ENCODE measurements at places on chromosomes 5 and 9. TPM values are rescaled to one million over a fixed set of nuclear protein-coding genes. Genes with fewer than 3 reads are reported as not detected.

TRIM36 gene
- 2.4 TPM for total RNA-seq

CYLC2 gene
- total RNA-seq: not detected

DRD1 gene
- total RNA-seq: not detected

CMBL gene
- 16.8 TPM for total RNA-seq

SLC45A2 gene
- not detected for total RNA-seq

CSNK1A1 gene
- 200 TPM for total RNA-seq

C9orf50 gene
- total RNA-seq: not detected

PCDHB7 gene
- total RNA-seq: 2.4 TPM

CCL27 gene
- not detected for total RNA-seq

TOR2A gene
- total RNA-seq: 21.9 TPM

PCAT7 gene
- total RNA-seq: not detected

PAEP gene
- total RNA-seq: not detected

PCDHAC2 gene
- total RNA-seq: not detected

ECSCR gene
- total RNA-seq: 345 TPM

CKMT2 gene
- 0.34 TPM for total RNA-seq

CCDC152 gene
- total RNA-seq: 0.23 TPM

PCDHAC1 gene
- total RNA-seq: 0.06 TPM
